ENCODE measurements at places on chromosomes 2 and 18. TPM values are rescaled to one million over a fixed set of nuclear protein-coding genes. Genes with fewer than 3 reads are reported as not detected.

DNA sequence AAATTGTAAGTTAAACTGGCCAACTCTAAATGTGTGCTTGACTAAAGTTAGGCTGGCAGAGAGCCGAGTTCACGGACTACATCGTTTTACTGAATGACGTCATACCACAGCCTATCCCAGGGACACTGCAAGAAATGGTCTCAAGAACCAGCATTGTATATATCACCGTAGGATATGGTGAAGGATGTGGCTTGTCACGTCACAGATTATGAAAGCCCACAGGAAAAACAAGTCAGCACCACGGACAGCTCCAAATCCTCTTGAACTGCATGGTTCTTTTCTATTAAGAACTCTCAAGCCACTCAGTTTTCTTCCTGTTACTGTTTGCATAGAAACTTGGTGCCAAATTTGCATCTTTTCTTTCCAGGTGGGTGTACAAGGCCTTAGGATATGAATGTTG is 85.1 kb upstream of the ACAA2 start:
- DNase-seq: peak; percentile 69

GRCh38 chr2:109135359-109136197 is 6.6 kb downstream of the SH3RF3 start:
- DNase-seq: no peak

- DNase-seq: peak; percentile 94
These were observed 68.5 kb downstream of the FIGN start for GRCh38 chr2:163667064-163667887.

DNA sequence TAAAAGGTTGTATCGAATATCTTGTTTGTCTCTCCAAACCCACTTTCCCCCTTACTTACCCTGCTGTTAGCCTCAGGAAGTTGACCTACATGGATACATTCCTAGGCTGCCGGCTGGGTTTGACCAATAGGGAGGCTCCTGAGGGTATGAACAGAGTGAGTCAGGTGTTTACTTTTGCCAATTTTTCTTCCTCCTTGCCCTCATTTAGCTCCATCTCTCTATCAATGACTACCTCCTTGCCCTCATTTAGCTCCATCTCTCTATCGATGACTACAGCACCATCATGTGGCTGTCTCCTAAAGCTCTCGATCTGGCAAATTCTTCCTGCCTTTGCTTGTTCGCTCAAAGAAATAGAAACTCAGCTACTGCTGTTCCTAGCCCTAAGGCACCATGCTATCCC is 571.9 kb upstream of the CRIM1 start:
- DNase-seq: no peak

SERPINB11 gene
- total RNA-seq: not detected

HNMT gene
- total RNA-seq: 14.2 TPM

FAM161A gene
- total RNA-seq: 1.1 TPM

AQP12A gene
- not detected for total RNA-seq

GRCh38 chr18:22399949-22400348 is 17.8 kb downstream of the CTAGE1 start:
- peak; percentile 62 for DNase-seq

- DNase-seq: no peak
These were observed 407.5 kb downstream of the RNF144A start for GRCh38 chr2:7324706-7325105.

DNA sequence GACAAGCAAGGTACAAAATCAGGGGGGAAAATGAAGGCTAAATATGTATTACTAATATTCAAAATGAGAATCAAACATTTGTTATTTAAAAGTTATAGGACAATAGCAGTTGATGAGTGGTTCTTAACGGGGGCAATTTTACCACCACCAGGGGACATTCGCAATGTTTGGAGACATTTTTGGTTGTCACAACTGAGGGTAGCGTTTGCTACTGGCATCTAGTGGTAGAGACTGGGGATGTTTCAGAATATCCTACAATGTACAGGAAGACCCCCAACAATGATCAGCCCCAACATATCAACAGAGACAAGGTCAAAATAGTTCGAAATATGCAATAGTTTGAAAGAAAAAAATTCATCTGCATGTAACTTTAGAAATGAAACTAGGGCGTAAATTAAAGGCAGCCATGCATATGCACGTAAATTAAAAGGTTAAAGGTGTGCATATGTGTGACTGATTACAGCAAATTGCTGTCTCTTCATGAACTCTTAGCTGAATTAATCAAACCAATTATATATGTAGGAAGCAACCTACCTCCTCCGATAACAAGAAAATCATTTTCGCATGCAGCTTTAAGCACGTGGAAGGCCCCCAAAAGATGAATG is 61.2 kb upstream of the CUL3 start:
- DNase-seq: peak; percentile 4

DNA sequence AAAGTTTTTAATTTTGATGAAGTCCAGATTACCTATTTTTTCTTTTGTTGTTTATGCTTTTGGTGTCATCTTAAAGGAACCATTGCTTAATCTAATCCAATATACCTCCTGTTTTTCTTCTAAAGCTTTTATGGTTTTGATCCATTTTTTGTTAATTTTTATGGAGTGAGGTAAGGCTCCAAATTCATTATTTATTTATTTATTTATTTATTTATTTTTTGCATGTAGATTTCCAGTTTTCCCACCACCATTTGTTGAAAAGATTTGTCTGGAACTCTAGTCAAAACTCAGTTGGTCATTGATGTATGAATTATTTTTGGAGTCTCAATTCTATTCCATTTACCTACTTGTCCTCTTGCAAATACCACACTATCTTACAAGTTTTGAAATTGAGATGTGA is 99.4 kb upstream of the RBMS1 start:
- DNase-seq: no peak

- DNase-seq: no peak
These were observed 59.3 kb downstream of the WDR75 start for GRCh38 chr2:189500456-189501160.

DNA sequence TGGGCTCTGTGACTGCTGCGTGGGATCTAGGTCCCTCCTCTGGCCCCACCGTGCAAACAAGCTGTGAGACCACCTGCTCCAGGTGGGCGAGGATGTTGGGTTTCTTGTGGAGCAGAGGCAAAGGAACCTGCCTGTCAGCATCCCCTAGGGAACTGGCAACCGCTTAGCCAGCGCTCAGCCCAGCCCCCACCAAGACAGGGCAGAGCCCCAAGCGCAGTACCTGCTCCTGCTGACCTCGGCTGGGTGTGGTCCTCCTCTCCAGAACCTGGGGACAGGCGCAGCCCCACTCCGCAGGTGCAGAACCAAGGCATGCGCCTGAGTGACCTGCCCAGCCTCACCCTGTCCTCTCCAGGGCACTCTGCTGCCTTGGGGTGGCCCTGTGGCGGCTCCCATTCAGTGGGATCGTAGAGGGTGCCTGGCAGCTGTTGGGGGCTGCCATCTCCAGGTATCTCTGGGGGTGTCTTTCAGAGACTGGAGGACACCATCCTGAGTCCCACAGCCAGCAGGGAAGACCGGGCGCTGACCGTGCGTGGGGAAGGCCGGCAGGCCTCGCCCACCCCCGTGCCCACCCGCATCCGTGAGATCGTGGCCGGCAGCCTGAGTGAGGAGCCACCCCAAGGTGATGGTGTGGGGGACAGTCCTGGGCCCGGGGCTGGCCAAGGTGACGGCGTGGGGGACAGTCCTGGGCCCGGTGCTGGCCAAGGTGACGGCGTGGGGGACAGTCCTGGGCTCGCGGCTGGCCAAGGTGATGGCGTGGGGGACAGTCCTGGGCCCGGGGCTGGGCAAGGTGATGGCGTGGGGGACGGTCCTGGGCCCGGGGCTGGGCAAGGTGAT is 12.3 kb downstream of the CROCC2 start:
- DNase-seq: no peak

- peak; percentile 1 for DNase-seq
These were observed 275.1 kb downstream of the AGPS start for GRCh38 chr2:177667626-177668025.

PFN4 gene
- 0.28 TPM for total RNA-seq

GRCh38 chr2:238938003-238938400 is 90.1 kb downstream of the TWIST2 start:
- DNase-seq: no peak

Data from IMR-90 (cell line).